H7 (cell line): ENCODE measurements at places on chromosomes 5 and 9. TPM values are rescaled to one million over a fixed set of nuclear protein-coding genes. Genes with fewer than 3 reads are reported as not detected.

SLC4A9 gene
- total RNA-seq = 0.33 TPM in 1 of 2 replicates, not detected in the other

ST8SIA4 gene
- total RNA-seq = 1.00 and 2.5 TPM in 2 replicates

QRFP gene
- not detected in 2 replicates for total RNA-seq

DNA sequence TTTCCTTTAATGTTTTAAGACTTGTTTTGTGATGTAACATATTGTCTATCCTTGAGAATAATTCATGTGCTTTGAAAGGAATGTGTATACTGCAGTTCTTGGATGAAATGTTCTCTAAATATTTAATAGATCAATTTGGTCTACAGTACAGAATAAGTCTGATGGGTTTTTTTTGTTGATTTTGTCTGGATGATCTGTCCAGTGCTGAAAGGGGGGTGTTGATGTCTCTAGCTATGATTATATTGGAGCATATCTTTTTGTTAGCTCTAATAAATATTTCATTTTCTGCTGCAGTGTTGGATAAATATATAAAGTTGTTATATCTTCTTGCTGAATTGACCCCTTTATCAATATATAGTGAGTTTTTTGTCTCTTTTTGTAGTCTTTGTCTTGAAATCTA, 269.9 kb upstream of the TUSC1 start:
- DNase-seq = no peak
